NCI-H510A treated with DMSO at 0.1 percent for 48 hours (cell line): ENCODE measurements at places on chromosomes 11 and 22.

DNA sequence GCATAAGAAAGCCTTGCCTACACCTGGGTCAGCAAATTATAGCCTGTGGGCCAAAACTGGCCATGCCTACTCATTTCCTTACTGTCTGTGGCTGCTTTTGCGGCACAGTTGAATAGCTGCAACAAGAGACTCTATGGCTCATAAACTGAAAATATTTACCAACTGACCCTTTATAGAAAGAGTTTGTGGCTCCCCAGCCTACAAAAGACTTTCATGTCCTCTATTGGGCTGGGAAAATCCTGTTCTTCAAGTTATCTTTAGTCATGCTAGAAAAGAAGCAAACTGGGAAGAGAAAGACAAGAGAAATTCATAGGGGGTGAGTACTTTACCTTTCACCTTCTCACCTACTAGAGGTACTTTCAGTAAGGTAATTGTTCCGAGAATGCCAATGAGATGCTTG, 175.1 kb downstream of the SWAP70 start:
- no peak for DNase-seq

DNA sequence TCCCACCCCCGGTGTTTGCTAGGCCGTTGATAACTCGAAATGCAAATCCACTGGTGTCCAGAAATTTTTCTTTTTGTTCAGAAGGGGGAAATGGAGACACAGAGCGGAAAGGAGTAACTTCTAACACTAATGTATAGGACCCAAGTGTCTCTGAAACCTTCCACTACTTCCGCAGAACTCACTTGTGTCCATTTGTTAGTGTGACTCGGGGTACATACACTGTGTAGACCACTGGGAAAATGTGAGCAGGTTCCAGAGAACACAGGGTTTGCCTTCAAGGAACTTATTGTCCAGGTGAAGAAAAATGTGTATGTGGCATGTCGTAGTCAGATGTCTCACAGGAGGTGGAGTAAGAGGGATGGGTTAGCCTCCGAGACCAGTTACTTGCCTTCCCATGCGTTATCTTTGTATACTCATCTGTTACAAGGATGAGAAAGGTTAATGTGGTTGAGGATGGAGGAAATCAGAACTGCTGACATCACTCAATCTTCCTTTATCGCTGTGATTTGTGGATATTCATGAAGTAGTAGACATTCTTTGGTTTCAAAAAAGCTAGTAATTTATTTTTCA, 857 bp downstream of the ARCN1 start:
- DNase-seq: no peak

DNA sequence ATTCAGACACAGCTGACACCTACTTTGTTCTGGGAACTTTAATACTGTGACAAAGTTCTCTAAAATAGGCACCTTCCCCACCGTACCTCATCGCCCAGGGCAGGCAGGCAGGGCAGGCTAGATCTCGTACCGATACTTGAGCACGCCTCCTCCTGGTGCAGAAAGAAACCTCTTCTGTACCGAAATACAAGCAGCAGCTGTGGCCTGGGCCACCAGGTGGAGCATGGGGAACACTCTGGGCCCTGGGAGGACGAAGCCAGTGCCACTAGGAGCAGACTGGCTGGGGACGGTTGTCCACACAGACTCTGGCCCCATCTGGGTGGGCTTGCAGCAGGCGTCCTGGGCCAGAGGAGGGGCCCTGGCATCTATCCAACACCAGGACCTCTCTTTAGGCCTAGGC, 12.8 kb downstream of the PMM1 start:
- no peak for DNase-seq

DNA sequence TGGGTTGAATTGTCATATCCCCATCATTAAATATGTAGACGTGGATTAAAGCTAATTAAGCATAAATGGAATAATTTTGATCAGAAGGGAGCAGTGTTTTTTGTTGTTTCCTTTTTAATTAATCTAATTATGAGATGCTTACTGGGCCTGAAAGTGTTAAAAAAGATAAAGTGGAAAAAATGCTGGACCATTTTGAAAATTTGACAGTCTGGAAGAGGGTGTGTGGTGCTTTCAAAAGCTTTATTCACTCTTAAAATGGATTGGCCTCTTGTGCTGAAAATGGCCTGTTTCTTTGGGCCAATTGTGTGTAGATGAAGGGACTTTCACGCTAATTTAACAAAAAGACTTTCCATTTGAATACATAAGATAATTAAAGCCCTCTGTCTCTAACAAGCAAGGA, 1.8 kb downstream of the TNRC6B start:
- DNase-seq: no peak

DNA sequence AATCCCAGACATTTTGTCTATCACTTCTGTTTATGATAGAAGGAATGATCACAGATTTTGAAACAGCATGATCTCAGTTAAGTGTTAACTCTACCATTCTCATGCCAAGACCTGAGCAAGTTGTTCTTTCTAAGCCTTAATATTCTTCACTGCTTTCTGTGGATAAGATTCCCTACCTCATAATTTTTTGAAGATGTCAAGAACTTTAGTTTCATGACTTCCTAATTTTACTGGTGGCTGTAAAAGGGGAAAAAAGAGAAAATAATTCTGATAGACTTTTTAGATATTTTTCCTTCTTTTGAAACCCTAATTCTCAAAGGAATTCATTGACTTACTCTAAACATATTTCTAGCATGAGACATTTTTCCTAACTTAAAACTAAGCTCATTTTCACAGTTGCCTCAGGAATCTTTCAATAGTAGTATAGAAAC, 520.0 kb upstream of the LUZP2 start:
- DNase-seq: no peak

DNA sequence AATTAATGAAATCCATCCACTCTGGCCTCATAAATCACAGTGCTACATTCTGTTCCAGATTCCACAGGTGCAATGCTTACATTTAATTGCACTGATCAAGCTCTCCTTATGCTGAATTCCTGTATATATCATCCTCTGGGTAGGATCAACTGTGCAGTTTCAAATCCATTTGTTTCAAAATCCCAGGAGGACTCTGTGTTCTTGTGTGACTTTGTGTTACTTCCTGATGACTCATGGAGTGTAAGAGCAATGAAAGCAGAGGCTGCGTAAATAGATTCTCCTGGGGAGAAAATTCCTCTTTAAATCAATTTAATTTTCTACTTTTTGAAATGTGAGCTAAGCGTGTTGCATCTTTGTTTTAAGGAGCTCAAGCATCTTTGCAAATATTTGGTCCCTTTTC, 752.7 kb downstream of the METTL15 start:
- DNase-seq: no peak

- DNase-seq: no peak
These were observed 17.3 kb downstream of the RTN4RL2 start for GRCh38 chr11:57477507-57478189.

DNA sequence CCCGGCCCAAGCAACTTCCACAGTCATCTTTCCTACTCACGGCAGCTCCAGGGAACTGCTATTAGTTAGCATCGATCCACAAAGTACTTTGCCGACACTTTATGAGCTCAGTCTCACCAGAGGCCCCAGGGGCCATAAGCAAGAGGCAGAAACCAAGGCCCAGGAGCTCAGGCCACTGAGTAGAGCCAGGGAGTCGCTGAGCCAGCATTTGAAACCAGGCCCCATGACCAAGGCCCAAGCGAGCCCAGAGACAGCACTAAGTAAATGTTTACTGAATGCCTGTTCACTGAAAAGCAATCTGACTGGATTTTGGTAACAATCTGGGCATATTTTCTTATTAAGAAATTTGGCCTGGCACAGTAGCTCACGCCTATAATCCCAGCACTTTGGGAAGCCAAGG, 43.3 kb downstream of the ARRB1 start:
- no peak for DNase-seq

DNA sequence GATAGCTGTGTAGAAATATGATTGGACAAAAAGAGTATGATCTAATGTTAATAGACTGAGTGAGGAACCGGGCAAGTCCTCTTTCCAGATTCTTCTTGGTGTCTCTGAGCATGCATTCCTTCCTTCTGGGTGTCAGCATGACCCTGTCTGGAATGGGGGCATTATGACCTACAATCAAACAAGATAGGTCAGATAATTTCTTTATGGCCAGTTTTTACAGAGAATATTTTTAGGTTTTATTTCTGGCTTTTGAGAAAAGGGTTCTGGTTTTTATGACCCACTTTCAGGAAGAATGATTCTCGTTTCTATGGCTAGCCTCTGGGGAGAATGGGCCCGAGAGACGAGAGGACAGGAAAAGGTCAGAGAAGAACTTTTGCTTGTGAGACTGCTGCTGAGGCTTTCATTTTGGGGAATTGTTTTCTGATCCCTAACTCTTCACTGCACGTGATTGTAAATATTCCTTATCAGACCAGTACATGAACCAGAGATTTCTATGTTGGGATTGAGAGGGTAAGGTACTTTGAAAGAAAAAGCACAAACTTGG, 383.8 kb downstream of the AASDHPPT start:
- DNase-seq: no peak

DNA sequence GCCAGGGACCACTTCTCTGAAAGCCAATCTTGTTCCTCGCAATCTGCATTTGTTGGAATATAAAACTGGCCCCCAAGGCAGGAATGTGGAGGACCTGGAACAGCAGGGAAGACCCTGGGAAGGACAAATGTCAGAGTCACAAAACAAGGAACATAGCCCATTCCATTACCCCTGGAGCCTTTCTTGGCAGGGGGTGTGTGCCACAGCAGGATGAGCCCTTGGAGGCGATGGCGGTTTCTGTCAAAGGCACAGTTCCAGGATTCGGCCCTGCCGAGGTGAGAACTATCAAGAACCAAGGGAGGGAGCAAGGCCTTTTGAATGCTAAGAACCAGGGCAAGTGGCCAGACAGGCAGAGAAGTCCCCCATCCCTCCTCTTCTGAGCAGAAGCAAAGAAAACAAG, 204.3 kb downstream of the TRIM29 start:
- DNase-seq: no peak
